Activated T-cell treated with anti-CD3 and anti-CD28 coated beads, Interleukin-2, amount 50 U/mL, for 72 hours (primary cell): ENCODE measurements at places on chromosomes 1 and 21. TPM values are rescaled to one million over a fixed set of nuclear protein-coding genes. Genes with fewer than 3 reads are reported as not detected.

The ODF2L gene
- 31.8 TPM for total RNA-seq

The VHLL gene
- total RNA-seq, result 0.91 TPM

The PALMD gene
- total RNA-seq, result not detected

The OXCT2 gene
- 2.9 TPM for total RNA-seq

The NR0B2 gene
- not detected for total RNA-seq
